ENCODE measurements at places on chromosomes 12 and 14. TPM values are rescaled to one million over a fixed set of nuclear protein-coding genes. Genes with fewer than 3 reads are reported as not detected.

Gene KRT71
- not detected for total RNA-seq

Gene CD163L1
- not detected for total RNA-seq

GRCh38 chr14:31336646-31337045, 83.7 kb downstream of the HEATR5A start:
- no peak for ATAC-seq

Gene CERS5
- total RNA-seq = 77.6 TPM

Gene MMP19
- not detected for total RNA-seq

Gene DLGAP5
- total RNA-seq = 93.8 TPM

Gene MORN3
- total RNA-seq = 2.5 TPM

GRCh38 chr14:31937730-31938346, 139.3 kb upstream of the ARHGAP5 start:
- peak; percentile 100 for ATAC-seq

Gene GPR65
- total RNA-seq = 15.0 TPM

GRCh38 chr14:100283984-100284881, 22.0 kb downstream of the SLC25A29 start:
- ATAC-seq = no peak

DNA sequence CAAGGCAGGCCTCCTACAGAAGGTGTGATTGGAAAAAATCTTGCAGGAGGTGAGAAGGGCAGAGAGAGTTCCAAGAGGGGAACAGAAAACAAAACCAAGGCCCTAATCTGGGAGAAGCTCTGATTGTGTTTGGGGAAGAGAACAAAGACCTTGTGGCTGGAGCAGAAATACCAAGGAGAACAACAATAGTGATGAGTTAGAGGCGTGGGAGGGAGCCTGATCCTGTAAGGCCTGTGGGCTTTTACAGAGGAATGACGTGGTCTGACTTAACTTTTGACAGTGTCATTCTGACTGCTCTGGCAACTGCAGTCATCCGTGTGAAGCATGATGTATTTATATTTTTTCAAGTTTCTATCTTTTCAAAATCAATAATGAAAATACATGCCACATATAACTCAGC, 200.6 kb downstream of the ANO4 start:
- ATAC-seq = peak; percentile 39

- no peak for ATAC-seq
Observed at GRCh38 chr12:72465940-72466630, 193.9 kb downstream of the TRHDE start.

Gene PZP
- not detected for total RNA-seq

DNA sequence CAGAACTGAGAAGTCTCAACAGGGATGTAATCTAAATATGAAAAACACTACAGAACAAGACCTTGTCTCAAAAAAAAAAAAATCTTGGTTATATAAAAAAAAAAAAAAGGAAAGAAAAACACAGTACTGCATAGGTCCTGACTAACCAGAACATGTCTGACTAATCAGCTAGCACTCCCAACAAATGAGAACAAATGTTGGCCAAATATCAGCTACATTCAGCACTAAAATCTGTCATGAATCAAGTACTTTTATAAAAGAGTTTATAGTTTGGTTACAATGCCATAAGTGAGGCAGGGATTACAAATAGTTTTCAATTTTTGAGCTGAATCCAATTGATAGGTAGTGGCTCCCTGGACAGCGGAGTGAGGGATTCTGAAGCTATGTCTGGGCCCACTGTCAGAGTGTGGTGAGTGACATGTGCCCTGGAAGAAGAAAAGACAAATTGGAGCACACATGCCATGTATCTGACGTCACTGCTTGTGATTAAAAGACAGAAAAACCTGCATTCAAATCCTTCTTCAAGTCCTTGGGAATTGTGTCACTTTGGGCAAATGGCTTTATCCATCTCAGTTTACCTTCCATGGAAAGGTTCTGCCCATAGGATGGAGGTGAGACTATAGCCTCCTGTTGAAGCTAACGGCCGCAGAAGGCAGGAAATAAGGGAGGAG, 5.6 kb upstream of the FAM234B start:
- ATAC-seq = no peak

All from activated T-helper 17 cell treated with anti-CD3 and anti-CD28 coated beads, Interleukin-2, amount 50 U/mL, for 72 hours (primary cell).